ENCODE measurements at places on chromosomes 3 and 15. TPM values are rescaled to one million over a fixed set of nuclear protein-coding genes. Genes with fewer than 3 reads are reported as not detected.

- DNase-seq = no peak
Observed at GRCh38 chr3:98764472-98764884, 1.3 kb downstream of the ST3GAL6 start.

DNA sequence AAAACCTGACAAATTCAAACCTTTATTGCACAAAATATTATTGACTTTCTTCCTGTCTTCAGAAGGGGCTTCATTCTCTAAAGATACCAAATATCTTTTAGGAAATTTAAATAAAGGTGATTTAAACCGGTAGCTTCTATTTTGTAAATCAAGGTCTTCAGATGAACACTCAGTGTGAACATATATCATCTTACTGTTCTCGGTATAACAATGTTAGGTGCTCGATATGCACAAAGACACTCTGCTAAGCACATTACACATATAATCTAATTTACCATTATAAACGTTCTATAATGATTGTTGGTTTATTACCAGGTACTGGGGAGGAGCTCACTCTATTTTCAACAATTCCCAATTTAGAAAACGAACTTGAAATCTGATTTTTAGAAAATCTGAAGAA is 225.4 kb upstream of the AZI2 start:
- no peak for DNase-seq

DNA sequence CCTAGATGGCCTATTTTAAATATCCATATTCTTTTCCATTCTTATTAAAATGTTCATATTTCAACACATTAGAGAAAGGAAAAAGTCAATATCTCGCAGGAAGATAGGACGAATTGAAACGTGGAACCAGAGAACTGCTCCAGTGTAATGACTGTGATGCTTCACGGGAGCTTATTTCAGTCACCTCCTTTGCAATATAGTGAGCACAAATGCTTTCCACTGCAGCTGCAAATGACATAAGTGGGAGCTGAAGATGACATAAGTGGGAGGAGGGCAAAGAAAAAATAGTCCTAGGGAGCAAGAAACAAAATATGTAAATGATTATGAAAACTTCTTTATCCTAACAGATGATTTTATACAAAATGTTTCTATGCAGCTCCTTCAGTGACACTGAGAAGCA is 324.1 kb downstream of the ZNF385D start:
- peak; percentile 53 for DNase-seq

- no peak for DNase-seq
Observed at GRCh38 chr3:53862241-53862640, 15.9 kb downstream of the IL17RB start.

DNA sequence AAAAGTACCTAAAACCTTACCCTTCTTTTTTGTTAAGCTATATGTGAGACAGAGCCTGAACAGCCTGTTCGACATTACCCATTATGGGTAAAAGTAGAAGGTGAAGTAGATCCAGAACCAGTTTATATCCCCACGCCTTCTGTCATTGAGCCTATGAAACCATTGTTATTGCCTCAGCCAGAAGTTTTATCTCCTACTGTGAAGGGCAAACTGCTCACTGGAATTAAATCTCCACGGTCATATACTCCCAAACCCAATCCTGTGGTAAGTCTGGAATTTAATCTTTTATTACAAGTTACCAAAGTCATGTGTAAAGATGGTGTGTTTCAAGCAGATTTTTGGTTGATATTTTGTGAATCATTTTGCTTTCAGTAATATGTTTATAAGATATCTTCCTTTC is 47.1 kb upstream of the MAPKBP1 start:
- no peak for DNase-seq

GRCh38 chr15:49610157-49610918 is 10.3 kb downstream of the FAM227B start:
- no peak for DNase-seq

- DNase-seq = no peak
Observed at GRCh38 chr3:114214542-114215341, 22.6 kb downstream of the ZNF80 start.

DNA sequence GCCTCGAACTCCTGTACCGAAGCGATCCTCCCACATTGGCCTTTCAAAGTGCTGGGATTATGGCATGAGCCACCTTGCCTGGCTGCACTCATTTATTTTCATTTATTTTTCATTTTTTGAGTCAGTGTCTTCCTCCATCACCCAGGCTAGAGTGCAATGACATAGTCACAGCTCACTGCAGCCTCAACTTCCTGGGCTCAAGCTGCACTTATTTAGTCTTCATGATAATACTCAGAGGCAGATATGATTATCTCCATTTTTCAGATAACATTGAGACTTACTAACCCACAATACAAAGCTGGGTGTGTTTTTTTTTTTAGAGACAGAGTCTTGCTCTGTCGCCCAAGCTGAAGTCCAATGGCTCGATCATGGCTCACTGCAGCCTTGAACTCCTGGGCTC is 10.0 kb downstream of the PRKCI start:
- no peak for DNase-seq

- peak; percentile 63 for DNase-seq
Observed at GRCh38 chr15:85707519-85708338, 87.0 kb downstream of the KLHL25 start.

DNA sequence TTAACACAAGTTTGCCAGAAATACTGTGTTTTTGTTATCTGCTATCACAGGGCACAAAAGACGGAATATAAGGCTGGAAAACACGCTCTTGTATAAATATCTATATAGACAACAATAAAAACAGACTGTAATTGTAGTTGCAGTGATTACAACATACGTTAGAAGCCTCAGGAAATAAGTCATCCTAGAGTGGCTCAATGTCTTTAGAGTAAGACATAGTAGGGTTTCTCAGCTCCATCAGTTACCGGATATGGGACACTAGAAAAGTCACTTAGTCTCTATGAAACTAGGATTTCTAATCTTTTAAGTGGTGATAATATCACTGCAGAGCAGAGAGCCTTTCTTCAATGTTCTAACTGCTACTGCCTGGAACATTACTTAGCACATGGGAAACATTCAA is 208.8 kb downstream of the STAG1 start:
- no peak for DNase-seq

DNA sequence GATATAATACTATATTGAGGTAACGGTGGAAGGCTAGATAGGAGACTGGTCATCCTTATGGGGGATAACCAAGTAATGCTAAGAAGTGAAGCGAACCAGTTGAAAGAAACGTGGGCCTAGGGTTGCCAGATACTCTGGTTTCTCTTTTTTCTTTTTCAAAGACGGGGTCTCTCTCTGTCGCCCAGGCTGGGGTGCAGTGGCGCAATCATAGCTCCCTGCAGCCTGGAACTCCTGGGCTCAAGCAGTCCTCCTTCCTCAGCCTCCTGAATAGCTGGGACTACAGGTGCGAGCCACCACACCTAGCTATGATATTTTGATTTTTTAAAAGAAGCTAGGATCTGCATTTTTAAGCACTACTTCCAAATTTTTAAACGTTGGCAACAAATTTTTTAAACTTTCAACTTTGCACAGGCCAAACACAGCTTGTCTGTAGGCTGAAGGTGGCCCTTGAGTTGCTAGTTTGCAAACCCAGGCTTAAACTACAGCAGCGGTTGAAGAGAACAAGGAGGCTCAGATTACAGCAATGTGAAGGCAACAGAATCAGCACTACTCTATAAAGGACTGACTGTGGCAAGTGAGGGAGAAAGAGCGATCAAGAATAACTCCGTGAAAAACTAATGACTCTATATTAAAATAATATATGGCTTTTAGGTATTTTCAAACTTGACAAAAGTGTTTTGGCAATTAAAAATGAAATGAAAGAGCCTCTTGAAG is 1.2 kb upstream of the RUBCN start:
- DNase-seq = no peak

DNA sequence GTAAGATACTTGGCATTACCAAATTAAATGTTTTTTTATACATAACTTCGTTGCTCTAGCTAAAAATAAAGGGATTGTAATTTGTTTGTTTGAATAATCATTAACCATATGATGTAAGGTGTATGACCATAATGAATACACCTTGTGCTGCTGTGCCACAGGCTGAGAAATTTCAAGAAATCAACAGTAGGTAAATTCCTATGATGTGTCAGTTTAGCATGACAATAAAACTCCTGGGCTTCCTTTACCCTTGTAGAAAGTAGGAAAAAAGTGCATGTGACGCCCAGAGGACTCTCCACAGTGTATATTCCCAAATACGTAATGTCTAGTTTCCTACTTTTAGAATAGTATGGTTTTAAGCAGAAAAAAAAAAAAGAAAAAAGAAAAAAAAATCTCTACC is 208.1 kb downstream of the SATB1 start:
- DNase-seq = no peak

DNA sequence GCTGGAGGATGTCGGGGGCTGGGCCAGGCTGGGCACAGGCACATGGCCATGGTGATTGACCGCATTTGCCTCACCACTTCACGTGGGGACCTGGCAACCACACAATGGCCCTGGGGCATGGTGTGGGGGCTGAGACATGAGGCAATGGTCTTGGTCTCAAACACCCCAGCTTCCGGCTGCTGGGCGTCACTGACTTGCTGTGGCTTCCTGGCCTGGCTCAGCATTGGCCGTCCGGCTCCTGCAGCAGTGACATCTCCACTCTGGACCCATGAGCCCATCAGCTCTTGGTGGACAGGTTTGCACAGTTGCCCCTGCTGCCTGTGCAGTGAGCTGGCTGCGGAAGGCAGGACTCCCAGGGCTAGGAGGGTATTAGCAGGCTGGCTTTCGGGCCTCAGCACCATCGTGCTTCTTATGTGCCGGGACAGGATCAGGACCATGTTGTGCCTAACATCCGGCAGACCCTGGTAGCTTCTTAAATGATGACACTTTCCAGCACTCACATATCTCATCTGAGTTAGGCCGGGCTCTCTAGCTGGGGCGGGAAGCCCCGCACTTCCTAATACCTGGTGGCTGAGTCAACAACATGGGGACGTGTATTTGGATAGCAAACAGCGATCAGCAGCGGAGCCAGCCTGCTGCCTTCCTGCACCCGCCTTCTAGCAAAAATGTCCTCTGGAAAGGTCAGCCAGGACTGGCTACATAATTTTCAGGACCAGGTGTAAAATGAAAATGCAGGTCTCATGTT is 34.1 kb downstream of the ZNF710 start:
- no peak for DNase-seq

GRCh38 chr15:78308422-78309032 is 9.1 kb upstream of the SKIC8 start:
- DNase-seq = peak; percentile 69

DNA sequence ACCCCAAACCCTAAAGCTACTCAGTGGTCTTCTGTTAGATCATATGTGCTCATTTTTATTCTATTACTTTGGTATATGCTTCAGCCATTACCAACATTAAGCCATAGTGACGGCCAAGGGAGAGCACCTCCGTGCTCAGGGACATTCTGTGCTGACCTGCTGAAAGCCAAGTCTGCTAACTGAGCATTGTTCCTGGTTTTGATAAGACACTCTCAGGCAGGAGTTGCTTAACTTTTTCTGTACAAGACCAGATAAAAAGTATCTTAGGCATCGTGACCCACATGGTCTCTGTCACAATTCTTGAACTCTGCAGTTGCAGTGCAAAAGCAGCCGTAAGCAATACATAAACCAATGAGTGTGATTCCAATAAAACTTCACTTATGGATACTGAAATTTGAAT is 100.6 kb downstream of the KLHL25 start:
- no peak for DNase-seq

DNA sequence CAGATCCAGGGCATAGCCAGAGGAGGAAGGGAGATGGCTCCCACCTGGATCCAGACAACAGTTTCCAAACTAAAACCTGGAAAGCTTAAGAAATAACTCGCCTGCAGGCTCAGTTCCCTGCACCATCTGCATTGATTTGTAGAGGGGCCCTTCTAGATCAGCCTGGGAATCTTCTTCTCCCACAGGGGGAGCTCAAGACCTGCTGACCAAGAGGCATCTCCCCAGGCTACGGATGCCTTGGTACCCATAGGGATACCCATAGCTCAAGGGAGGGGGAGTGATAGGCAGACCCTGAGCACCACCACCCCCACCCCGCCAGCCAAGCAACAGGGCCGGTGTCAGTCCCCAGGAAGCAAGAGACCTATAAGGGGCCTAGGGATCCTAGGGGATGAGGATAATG is 28.0 kb upstream of the DCLK3 start:
- no peak for DNase-seq

DNA sequence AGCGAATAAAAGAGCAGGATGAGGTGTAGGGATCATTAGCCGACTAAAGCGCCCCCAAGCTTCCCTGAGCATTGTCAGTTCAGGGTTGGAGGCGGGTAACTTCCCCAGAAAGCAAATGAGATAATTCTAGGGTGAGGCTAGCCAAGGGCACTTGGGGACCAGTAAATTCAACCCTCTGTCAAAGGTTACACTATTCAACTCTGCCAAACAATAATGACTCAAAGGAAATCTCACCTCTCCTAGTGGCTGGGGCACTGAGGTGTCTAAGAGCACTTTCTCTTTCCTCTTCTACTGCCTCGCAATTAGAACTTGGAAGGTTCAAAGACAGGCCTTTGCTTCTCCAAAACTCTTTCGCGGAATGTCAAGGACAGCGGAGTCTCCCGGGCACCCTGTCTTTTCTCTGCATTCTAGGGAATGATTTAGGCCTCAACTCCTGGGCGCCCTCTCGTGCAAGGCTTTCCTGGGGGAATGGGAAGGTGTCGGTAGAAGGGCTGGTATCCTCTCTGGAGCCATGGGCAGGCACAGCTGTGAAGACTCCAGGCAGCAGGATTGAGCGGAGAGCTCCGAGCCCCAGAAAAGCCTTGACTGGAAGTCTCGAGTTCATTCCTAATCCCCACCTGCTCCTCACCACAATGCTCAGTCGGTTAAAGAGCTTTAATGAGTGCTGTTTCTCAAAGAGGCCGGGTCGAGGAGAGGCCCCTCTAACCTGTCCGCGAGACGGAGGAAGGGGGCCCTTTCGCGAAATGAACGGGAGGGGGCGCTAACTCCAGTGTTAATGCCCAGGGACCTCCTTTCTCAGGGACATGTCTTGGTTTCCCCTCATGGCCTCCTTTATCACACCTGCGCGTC is 21.9 kb downstream of the ZIC4 start:
- DNase-seq = no peak

GRCh38 chr3:66401675-66402491 is 98.9 kb downstream of the LRIG1 start:
- no peak for DNase-seq

DNA sequence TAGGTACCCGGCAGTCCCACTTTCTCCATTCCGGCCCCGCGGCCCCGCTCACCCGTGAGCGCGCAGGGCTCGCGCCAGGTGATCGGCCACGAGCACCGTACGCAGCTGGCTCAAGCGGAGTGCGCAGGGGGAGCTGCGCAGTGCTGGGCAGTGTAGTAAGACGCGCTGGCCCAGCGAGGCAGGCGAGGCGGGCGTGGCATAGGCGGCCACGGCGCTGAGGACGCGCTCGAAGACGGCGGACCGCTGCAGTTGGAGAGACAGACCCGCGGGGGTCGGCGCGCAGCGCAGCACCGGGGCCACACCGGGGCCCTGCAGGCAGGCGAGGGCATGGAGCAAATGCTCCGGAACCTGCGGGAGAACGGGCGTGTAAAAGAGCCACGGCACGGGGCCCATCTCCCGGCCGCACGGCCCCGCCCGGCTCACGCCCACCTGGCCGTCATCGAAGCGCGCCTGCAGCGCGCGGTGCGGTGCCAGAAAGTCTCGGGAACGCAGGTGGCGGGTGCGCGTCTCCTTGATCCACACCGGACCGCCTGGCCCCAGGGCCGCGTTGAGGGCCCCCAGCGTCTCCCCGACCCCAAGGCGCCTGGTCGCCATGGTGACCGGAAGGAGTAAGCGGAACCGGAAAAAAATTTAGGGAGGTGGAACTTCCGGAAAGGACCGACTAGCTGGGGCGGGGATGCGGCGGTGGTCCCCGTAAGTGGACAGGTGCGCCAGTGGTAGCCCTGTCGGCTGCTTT is at the start of gene DALRD3:
TSS of gene DALRD3 (minus strand) at position 610 of the 736 bp plus-strand sequence. CDS start at position 594, 16 bp downstream.
- no peak for DNase-seq

Gene KATNBL1
- total RNA-seq = 71.0 TPM
